ENCODE measurements at places on chromosomes 12 and 14.

GRCh38 chr14:52551696-52552062, 626 bp downstream of the TXNDC16 start:
- DNase-seq: peak; percentile 42

DNA sequence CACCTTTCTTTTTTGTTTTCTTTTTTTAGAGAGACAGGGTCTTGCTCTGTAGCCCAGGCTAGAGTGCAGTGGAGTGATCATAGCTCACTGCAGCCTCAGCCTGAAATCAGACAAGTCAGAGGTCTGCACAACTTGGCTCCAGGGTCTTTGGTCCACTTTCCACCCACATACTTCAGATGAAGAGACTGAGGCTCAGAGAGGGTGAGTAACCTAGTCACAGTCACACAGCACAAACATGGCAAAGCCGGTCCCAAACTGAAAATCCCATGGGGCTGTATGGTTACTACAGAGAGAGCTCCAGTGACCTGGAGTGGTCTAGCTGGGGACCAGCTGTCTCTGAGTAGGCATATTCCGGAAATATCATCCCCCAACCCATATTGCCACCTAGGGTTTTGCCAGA, 19.2 kb downstream of the LHX5 start:
- DNase-seq: no peak

DNA sequence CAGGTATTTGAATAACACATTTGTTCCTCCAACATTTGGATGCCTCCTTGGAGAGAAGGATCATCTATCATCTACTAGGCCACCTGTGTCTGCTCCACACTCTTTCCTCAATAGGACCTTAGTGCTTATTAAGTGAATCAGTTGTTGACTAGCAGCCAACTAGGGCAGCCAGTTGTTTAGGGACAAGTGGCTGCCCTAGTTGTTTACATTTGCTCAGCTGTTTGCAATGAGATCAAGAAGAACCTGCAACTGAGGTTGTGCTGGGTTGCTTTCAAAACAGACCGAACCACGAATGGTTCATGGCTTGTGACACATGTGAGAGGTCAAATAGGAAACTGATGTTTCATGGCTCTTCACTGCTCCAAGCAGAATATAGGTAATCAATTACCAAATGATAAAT, 53.8 kb downstream of the TMCC3 start:
- DNase-seq: no peak

- peak; percentile 84 for DNase-seq
These were observed 1505.6 kb upstream of the FLRT2 start for GRCh38 chr14:84024231-84024820.

DNA sequence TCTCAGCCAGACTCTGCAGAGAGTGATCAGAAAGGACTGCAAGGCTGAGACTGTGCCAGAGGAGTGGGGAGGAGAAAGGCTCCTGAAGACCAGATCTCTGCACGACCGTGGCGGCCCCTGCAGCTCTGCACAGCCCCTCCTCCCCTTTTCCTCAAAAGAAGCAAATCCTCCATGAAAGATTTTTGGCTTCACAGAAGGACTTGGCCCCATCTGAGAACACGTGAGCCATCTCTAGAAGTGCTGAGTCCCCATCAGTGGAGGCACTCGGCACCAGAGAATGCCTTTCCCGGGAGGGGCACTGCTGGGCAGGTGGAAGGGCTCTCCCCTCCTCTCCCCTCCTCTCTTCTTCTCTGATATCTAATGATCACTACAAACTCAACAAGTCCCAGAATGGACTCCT, 6.8 kb downstream of the FIGNL2 start:
- no peak for DNase-seq

DNA sequence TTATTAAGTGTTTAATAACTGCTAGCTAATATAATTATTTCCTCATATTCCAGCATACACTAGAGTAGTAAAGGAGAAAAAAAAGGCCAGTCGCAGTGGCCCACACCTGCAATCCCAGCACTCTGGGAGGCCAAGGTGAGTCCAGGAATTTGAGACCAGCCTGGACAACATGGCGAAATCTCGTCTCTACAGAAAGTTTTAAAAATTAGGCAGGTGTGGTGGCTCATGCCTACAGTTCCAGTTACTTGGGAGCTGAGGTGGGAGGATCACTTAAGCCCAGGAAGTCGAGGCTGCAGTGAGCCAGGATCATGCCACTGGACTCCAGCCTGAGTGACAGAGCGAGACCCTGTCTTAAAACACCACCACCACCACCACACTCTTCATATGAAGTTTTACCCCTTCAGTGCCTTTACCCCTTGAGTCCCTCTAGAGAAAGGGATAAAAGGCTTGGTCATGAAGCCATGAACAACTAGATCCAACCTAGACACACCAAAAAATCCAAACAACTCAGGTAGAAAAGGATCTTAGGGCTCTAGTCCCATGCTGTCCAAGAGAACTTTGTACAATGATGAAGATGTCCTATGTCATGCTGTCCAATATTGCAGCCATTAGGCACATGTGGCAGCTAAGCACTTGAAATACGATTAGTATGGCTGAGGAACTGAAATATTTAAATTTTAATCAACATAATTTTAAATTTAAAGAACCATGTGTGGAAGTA, 29.6 kb downstream of the ATXN2 start:
- no peak for DNase-seq

GRCh38 chr12:98464190-98464589, 51.2 kb upstream of the TMPO start:
- DNase-seq: no peak

DNA sequence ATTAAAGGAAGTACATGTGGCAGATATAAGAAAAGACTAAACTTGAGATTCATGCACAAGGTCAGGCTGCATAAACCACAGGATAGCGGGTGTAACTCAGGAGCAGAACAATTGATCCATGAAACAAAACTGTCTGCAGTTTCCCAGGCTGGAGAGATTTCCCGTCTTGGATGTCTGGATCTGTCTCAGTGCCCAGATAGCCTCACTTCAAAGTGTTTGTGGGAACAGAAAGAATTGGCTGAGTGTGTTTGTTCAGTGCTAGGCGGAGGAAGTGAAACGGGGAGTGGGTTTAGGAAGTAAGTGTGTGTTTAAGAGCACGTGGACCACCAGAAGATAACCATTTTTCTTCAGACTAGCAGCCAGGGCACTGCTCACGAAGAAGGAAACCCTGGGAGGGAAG, 1.4 kb upstream of the RNASE10 start:
- no peak for DNase-seq

DNA sequence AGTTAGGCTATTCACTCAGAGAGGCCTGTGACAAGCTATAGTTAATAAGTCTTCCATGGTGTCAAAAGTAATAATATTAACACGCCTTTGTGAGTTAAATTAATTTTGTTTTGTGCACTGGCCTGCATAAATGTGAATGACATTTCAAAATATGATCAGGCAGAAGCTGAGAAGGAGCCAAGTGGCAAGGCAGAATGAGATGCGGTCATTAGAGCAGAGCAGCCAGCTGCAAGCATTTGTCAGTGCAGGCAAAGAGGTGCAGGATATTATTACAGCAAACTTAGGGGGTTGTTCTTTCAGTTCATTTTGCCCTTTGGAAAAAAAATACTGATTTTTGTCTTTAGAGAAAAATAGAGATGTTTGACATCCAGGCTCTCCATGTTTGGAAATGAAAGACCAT, 364.5 kb downstream of the PAWR start:
- DNase-seq: no peak

DNA sequence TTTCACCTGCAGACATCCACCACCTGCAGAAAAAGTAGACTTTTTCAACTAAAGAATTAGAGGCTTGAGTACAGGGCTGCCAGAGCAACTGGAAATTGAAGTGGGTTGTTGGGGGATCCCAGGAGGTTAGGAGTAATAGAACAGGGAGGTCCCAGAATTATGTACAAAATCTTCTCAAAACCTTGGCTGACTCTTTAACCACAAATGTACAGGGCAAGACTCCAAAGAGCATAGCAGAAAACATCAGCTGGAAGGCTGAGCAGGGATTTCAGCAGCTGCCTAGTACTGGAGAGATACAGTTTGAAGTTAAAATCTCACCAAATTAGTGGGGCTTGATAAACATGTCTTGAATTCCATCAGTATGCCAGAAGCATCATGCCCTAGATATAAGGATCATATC, 191.6 kb downstream of the CRADD start:
- DNase-seq: no peak

GRCh38 chr12:119728444-119728745, 60.5 kb downstream of the PRKAB1 start:
- DNase-seq: no peak

DNA sequence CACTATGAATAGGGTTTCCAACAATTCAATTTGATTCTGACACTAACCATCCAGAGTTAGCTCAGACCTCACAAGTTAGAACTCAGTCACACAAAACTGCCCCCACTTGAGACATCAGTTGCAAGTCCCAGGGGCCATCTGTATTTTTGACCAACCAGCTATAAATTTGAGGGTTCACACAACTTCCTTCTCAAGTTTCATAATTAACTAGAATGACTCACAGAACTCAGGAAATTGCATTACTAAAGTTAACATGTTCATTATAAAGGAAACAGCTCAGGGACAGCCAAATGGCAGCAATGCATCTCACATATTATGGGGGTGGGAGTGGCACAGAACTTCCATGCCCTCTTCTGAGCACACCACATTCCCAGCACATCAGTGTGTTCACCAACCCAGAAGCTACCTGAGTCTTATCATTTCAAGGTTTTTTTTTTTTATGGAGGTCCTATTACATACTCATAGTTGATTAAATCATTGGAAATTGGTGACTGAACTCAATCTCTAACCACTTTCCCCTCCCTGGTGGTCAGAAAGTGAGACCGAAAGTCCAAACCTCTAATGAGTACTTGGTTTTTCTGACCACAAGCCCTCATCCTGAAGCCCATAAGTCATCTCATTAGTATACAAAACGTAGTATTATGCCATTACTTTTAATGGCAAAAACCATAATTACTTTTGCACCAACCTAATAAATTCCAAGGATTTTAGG, 1721.5 kb upstream of the SEL1L start:
- peak; percentile 90 for DNase-seq

GRCh38 chr12:95240556-95240955, 22.9 kb downstream of the VEZT start:
- DNase-seq: no peak

GRCh38 chr12:24731596-24731995, 217.3 kb downstream of the BCAT1 start:
- no peak for DNase-seq

- no peak for DNase-seq
These were observed 137.8 kb downstream of the TTC7B start for GRCh38 chr14:90678420-90678819.

- DNase-seq: no peak
These were observed 45.9 kb downstream of the CDK17 start for GRCh38 chr12:96354326-96354725.

GRCh38 chr12:102504871-102505270, 24.5 kb upstream of the IGF1 start:
- no peak for DNase-seq

DNA sequence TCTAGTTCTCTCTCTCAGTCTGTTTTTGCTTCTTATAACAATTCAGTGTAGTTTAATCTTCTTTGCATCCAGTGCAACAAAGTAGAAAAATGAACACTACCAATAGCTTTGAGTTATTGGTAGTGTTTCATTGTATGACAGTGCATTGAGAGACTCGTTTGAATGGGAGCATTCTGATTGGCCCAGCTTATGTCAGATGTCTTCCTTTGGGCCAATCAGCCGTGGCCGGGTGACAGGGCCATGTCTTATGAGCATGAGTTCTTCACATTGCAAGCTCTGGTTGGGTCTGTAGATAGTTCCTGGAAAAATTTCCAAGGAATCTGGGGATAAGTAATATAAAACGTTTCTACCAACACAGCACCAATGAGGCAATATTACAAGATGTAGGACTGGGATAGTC, 36.5 kb downstream of the GYS2 start:
- DNase-seq: no peak

DNA sequence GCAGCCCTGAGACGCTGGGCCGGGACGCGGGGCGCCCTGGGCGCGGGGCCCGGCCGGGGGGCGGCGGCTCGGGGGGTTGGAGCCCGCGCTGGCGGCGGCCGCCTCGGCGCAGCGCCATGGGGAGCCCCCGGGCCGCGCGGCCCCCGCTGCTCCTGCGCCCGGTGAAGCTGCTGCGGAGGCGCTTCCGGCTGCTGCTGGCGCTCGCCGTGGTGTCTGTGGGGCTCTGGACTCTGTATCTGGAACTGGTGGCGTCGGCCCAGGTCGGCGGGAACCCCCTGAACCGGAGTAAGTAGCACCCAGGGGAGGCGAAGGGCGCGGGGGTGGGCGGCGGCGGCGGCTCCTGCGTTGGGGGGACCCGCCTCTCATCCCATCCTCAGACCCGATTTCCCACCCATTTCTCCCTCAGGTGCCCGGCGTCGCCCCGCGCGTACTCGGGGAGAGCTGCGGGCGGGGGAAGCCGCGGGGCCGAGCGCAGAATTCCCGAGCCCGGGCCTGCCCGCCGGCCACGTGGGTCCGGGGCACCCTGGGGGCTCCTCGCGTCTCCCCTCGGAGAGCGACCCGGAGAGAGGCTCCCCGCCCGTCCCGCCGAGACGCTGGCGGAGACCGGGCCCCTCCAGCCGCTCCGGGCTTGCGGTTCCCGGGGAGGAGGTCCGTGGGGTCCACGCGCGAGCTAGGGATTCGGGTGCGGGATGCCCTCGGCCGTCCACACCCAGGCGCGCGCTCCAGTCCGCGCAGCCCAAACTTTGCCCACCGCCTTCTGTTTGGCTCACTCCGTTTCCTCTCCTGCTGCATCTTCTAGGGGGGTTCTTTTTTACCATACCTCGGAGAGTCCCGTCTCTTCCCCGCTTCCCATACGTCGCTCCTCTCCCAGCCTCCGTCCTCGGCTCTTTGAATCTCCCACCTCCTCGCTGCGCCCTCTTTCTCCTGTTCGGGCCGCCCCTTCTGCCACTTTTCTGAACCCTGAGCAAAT, 807 bp downstream of the B4GALNT3 start:
- DNase-seq: peak; percentile 31

DNA sequence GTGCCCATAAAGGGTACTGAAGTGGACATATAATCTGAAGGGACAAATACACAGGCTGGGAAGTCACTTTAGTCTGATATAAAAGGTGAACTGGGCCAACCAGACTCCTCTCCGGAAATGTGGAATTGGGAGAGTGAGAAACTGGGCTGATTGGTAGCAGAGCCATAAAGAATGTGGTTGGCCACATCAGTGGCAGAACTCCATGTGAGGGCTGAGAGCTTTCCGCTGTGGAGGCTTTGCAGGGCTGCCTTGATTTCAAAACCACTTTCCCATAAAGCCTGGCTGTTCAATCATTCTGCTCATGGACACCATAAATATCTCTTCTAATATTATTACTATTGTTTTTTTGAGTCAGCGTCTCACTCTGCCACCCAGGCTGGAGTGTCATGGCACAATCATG, 220.3 kb downstream of the MON2 start:
- no peak for DNase-seq

- DNase-seq: no peak
These were observed 44.9 kb upstream of the CLMN start for GRCh38 chr14:95364481-95365209.

DNA sequence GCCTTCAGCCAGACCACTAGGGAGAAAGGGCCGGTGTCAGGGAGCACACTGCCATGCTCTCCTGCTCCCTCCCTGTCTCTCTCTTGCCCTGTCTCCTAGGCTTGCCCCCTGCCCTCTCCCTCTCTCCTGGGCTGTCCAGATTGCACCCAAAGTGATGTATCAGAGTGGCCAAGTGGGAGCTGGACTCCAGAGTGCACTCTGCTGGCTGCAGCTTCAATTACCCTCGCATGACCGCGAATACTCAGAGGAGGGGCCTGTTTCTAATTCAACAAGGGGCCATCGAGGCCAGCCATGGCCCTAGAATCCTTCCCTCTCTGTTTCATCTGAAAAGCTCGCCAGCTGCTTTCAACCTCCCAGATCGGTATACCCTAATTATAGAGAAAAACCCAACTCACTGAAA, 206.4 kb upstream of the FKBP4 start:
- no peak for DNase-seq

Measured in A673 (cell line).